Osteoblast (primary cell): ENCODE measurements at places on chromosomes 1 and 21.

GRCh38 chr1:228169345-228169744 lies 3.7 kb downstream of the IBA57 start:
- DNase-seq, result no peak

DNA sequence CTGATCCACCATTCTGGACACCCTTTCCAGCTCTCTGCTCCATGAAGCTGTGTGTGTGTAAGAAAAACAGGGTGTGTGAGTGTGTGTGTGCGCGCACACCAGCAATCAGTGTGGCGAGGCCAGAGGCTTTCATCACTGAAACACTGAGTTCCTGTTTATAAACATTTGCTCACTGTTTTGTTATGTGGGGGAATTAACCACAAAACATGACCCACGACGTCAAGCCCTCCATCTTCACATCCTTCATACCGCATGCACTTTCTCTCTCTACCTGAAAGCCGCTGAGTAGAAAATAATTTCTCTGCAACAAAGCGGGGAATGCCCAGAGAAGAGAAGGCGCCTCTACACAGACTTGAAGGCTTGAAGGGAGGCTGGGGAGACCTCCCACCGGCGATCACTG lies 148.9 kb upstream of the IRF2BP2 start:
- DNase-seq, result no peak

DNA sequence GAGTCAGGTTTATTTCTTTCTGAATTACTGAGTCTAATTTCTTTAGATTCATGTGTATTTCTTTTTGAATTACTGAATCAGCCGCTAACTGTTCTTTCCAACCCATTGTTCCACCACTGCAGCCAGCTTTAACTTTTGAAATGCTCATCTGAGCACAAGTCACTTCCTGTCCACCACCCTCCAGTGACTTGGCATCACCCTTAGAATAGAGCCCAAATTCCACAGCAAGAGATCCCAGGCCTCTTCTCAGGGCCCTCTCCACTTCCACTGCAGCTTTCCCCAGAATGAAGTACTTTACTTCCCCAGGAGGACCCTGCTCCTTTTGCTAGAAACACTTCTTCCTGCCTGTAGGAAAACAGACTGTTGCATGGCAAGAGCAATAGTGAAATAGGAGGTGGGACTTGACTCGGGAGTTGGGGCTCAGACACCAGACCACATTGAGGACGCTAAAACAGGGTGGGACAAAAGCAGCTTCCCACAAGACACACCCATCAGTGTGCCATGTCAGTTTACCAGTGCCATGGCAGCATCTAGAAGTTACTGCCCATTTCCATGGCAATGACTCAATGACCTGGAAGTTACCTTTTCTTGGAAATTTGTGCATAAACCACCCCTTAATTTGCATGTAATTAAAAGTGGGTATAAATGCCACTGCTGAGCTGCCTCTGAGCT lies 56.5 kb upstream of the ADAR start:
- no peak for DNase-seq

DNA sequence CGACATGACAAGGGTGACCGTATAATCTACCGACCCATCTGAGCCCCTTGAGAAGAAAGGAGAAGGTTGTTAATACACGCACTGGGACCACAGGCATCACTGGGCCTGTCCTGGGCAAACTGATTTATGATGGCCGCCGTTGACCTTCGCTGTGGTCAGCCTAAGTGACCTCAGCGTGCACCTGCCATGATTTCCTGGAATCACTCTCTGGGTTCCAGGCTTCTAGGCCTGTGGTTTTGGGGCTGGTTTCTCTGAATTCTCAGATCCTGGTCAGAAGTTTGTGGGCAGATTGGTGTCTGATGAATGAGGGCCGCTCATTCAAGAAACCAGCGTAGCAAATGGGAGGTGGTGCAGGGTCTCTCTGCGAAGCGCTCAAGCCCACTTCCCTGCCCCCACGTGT lies 64.0 kb downstream of the SIK1 start:
- DNase-seq, result no peak
